ENCODE measurements at places on chromosomes 3 and 15.

- DNase-seq = no peak
Observed at GRCh38 chr3:180184816-180185215, 148.1 kb upstream of the PEX5L start.

DNA sequence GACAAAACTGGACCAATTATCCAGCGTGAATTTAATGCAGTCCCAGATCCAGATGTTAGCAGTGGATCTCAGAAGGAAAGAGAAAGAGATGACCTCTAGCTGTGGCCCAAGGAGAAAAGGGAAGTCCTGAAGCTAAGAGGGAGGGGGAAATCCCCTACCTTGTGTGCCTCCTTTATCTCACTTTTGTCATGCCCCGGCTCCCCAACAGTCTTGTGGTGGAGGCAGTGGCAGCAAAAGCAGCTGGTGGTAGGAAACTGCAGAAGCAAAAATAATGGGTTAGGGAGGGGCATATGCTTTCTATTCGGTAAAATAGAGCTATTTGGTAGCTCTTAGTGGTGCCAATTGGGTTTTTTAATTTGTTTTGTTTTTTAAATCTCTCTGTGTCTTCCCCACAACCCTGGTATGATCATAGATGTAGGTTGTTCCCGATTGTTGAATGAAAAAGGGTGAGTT is 56.5 kb downstream of the MCTP2 start:
- DNase-seq = no peak

DNA sequence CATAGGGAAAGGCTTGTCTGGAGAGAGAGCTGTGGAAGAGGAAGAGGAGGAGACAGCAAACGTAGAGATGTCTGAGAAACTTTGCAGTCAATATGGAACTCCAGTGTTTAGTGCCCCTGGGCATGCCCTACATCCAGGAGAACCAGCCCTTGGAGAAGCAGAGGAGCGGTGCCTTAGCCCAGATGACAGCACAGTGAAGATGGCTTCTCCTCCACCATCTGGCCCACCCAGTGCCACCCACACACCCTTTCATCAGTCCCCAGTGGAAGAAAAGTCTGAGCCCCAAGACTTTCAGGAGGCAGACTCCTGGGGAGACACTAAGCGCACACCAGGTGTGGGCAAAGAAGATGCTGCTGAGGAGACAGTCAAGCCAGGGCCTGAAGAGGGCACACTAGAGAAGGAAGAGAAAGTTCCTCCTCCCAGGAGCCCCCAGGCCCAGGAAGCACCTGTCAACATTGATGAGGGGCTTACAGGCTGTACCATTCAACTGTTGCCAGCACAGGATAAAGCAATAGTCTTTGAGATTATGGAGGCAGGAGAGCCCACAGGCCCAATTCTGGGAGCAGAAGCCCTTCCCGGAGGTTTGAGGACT is 6.9 kb downstream of the MAP1A start:
- DNase-seq = no peak

GRCh38 chr15:77753281-77753873 is 120.7 kb upstream of the LINGO1 start:
- DNase-seq = peak; percentile 5

DNA sequence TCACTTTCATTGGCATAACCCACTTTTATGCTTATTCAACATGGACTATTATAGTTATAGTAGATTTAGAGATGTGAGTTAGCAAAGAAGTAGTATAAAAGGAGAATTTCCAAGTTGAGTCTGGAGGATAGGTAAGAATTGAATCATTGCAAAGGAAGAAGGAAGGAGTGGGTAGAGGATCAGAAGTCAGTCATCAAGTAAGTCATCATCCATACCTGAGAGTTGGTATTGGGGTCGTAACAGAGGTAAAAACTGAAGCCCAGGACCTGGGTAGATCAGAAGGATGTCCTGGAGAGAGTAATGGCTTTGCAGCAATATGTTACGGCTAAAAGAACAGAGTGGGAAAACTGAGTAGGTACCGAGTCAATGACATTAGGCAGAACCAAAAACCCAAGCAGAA is 265.7 kb downstream of the SUCLG2 start:
- no peak for DNase-seq

GRCh38 chr3:53022647-53023046 is 23.2 kb downstream of the SFMBT1 start:
- DNase-seq = no peak

DNA sequence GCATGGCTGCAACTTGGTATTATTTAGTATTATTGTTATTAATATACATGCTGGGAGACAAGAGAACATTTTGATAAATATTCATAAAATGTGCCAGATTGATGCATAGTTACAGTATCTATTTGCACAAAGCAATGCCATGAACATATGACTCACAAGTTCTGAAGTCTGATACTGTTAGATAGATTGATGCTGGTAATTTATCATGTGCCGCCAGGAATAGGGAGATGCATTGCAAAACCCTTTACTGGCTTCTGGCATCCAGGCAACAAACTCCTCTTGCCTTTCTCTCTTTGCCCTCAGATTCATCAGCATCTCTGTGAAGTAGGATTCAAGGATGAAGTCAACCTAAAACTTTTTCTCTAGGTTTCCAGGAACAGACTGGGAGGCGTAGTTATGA is 41.0 kb upstream of the SLC25A26 start:
- no peak for DNase-seq

GRCh38 chr3:22239011-22239410 is 488.0 kb upstream of the ZNF385D start:
- no peak for DNase-seq

GRCh38 chr3:113685956-113686721 is 10.3 kb downstream of the USF3 start:
- no peak for DNase-seq

DNA sequence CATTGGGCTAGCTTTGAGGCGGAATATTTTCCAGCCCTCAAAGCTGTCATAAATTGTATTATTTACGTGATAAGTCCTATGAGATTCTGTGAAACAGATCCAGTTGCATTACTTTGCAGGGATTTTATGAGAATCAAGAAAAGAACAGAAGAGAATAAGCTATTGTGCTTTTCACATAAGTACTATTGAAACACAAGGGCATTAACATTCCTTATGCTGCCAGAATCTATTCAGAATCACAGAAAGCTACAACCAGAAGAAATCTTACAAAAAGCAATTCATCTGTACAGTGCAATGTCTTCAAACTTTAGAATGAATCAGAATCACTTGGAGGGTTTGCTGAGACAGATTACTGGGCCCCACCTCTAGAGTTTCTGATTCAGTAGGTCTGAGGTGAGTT is 10.6 kb upstream of the CACNA1D start:
- no peak for DNase-seq

- no peak for DNase-seq
Observed at GRCh38 chr3:13092621-13093617, 19.7 kb upstream of the IQSEC1 start.

DNA sequence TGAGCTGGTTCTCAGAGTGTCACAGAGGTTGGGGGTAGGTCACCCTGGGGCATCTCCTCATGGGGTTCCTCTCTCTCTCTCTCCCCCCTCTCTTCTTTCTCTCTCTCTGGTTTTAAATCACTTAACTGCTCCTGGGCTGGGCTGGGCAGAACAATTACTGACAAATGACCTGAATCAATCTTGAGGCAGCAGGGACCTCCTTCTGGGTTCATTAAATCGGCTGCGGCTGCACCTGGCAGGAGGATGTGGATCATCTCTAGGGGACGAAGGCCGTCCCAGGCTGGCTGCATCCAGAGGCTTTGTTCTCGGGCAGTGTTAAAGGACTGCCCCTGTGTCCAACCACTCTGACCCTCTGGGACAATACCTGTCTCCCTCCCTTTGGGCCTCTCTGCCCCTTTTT is 143.1 kb downstream of the TLE3 start:
- no peak for DNase-seq

GRCh38 chr15:68700455-68701123 is 120.1 kb downstream of the ANP32A start:
- DNase-seq = peak; percentile 50

DNA sequence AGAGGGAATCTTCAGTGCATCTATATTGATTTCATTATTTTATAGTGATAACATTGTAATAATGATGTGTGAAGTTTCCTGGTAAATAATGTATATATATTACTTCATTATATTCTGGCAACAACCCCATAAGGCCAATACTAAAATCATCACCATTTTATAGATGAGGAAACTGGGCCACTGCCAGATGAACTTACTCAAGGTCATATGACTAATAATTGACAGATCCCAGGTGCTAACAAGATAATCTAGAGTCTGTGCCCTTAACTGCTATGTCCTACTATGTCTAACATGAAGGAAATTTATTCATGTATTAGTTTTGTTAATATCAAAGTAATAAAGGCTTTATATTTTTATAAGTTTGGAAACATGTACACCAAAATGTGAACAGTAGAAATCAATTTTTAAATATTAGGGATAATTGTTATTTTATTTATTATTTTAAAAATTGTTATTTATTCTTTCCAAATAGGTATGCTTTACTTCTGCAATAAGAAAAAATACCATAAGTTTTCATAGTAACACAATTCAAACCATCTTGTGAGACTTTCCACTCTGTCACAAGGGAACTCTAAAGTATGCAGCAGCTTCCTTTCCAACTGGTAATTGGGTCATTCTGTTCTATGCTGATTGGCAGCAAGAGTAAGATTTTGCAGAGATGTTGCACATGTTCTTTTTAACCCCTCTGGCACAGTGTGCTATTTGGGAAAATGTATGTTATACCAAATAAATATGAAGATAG is 90.8 kb upstream of the CMC1 start:
- DNase-seq = no peak

DNA sequence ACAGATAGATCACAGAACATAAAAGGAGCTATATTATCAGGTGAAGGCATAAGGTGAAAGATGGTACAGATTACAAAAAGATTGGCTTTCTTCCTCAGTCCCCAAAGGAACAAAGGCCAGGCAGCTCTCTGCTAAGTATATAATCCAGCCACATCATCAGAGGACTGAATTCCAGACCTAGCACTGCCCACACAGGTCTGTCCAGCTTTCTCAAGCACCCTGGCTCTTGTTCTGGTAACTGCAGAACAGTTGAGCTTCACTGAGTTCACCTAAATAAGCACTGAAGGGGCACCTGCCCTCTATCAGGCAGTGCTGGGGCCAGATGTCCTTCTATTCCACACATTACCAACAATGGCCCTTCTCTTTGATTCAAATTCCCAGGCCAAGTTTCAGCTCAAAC is 6.3 kb downstream of the DUOXA1 start:
- no peak for DNase-seq

DNA sequence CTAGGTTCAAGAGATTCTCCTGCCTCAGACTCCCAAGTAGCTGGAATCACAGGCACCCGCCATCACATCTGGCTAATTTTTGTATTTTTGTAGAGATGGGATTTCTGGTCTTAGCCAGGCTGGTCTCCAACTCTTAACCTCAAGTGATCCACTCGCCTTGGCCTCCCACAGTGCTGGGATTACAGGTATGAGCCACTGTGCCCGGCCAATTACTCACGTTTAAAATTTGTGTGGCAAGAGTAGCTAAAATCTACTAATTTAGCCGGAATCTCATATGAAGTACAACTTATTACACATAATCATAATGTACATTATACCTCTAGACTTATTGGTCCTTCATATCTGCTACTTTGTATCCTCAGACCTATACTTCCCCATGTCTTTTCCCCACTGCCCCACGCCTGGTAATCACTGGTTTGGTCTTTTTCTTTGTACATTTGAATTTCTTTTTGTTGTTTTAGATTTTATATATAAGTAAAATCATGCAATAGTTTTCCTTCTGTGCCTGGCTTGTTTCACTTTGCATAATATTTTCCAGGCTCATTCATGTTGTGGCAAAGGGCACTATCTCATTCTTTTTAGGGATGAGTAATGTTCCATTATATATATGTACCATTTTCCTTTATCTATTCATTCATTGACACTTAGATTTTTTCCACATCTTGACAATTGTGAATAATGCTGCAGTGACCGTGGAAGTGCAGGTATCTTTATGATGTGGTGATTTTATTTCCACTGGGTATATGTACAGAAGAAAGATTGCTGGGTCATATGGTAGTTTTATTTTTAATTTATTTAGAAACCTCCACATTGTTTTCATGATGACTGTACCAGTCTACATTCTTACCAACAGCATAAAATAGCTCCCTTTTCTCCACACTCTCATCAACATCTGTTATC is 605.0 kb upstream of the CBLB start:
- no peak for DNase-seq

DNA sequence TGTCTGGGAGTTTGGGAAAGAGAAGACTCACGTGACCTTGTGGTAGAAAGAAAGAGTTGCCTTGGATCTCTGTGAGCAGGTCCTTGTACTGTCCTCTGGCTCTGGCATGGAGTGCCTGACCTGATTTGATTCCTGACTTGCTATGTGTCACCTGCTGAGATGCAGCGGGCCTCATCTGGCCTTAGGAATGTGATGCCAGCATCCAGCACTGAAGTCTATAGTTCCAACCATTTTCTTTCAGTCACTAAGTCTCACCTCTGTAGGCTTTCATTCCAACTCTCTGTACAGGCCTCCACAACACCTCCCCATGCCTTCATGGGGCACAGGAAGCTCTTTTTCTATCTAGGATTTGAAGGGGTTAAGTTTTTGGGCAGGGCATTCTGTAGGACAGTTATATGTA is 12.1 kb upstream of the OXSR1 start:
- DNase-seq = no peak

DNA sequence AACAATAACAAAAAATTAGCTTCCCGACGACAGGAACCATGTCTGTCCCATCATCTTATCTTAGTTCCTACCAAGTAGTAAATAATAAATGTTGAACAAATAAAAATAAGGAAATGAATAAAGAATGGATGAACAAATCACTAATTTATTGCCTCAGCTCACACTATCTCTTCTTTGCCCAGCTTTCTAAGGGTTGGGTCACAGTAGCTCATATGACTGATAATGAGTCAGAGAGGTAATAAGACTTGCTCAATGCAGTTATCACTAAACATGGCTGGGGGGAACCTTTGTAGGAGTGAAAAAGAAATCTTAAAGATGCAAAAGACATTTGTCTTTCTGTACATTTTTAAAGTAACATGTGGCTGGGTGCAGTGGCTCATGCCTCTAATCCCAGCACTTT is 182.2 kb downstream of the WDR76 start:
- DNase-seq = peak; percentile 37

GRCh38 chr3:72232331-72232730 is 447.4 kb upstream of the PROK2 start:
- DNase-seq = no peak

DNA sequence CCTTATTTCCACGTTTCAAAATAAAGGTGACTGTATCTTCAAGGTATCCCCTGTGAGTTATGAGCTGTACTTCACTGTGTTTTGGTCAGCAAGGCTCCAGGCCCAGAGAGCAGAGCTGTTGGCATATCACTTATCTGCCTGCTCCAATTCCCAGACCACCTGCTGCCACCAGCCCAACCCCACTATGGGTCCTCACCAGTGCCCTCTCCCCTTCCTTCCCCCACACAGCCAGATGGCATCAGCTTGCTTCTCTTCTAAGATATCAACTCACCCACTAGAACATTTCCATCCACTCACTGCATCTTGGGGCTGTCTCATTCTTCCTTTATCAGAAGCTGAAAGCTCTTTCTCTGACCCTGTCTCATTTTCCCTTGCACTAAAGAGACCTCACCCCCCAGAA is 136.9 kb upstream of the EIF1B start:
- no peak for DNase-seq

- DNase-seq = no peak
Observed at GRCh38 chr15:71572452-71573053, 237.8 kb upstream of the NR2E3 start.
